ENCODE measurements at places on chromosomes 3 and 15.

DNA sequence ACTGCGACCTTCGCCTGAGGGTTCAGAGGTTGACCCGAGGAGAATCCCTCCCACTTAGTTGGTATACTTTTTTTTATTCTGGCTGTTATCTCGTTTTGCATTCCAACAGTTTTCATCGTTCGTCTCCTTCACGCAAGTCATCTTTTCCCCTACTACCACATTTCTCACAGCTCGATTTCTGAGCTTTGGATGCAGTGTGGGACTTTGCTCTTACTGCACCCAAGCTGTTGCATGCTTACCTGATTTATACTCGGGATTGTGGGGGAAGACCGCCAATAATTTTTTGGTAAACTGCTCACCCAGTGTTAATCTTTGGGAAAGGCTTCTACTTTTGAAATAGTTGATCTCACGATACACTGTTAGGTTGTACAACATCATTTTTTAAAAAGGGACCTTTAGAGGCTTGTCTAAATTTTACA, 702 bp downstream of the TBC1D23 start:
- no peak for DNase-seq

DNA sequence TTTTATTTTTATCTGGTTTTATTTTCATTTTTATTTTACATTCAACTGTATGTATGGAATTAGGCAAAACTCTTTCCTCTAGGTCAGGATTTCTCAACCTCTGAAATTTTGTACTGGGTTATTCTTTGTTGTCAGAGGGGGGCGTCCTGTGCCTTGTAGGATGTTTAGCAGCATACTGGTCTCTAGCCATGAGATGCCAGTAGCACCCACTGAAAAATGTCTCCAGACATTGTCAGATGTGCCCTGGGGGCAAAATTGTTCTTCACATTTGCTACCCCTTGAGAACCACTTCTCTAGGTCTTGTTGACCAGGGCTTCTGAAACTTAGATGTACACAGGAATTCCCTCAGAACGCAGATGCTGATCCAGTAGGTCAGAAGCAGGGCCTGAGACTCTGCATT, 5.4 kb downstream of the CHRNA5 start:
- DNase-seq, result no peak

DNA sequence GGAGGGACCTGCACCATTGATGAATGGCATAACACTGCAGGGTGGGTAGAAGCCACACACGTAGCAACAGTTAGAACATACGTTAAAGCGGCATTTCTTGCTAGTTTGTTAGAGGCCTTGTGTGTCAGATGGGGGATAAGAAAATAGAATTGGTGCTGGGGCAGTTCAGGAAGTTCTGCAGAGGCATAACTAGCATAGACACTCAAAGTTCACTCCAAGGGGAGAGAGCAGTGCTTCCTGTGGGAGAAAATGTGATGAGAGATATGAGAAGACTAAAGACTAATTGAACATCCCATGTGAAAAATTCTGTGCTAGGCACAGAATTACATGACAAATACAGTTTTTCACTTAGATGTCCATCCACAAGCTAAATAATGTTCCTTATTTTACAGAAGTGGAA, 327.1 kb downstream of the ZNF621 start:
- no peak for DNase-seq

- DNase-seq, result no peak
Measured at GRCh38 chr3:42562047-42562907, 19.5 kb downstream of the SEC22C start.

- DNase-seq, result no peak
Measured at GRCh38 chr3:169390271-169390670, 273.2 kb downstream of the MECOM start.

DNA sequence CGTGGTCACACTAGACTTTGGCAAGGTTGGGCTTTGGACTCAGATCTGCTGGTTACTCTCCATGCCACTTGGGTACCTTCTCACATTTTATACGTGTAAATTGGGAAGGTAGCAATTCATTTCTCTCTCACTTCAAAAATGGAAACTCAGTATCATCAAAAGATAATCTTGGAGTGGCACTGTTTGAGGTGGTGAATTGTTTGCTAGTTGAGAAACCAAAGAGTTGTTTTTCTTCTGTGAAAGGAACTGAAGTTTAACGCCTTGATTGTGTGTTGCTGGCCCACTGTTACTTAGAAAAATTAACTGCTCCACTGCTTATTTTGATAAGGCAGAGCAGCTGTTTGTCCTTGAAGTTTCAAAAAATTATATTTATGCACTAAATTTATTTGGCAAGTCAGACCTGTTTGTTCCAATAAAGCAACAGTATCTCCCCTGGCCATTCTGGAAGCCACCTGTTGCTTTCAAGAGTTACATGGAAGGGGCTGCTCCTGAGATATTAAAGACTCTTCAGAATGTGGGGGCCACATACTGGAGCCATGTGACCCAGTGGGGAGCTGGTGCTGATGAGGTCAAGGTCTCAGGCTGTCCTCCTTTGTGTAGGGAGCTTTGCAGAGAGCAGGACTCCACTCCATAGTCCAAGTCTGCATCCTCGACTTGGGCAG, 16.2 kb downstream of the PLCL2 start:
- DNase-seq, result no peak

GRCh38 chr3:76986876-76987474, 52.9 kb upstream of the ROBO2 start:
- no peak for DNase-seq

- DNase-seq, result no peak
Measured at GRCh38 chr15:38389924-38390542, 63.9 kb upstream of the FAM98B start.

- DNase-seq, result no peak
Measured at GRCh38 chr3:126656371-126657134, 1.6 kb upstream of the TXNRD3 start.

DNA sequence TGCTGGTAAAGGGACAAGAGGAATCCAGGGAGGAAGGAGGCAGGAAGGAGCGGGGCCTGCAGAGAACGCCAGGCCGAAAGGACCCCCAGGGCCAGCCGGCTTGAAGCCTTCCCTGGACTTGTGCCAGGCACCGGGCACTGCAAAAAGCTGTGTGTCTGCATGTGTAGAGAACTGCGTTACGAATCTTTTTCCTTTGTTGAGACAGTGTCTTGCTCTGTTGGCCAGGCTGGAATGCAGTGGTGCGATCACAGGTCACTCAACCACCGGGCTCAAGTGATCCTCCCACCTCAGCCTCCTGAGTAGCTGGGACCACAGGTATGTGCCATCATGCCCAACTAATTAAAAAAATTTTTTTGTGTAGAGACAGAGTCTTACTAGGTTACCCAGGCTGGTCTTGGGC, 17.0 kb upstream of the MUC4 start:
- no peak for DNase-seq

DNA sequence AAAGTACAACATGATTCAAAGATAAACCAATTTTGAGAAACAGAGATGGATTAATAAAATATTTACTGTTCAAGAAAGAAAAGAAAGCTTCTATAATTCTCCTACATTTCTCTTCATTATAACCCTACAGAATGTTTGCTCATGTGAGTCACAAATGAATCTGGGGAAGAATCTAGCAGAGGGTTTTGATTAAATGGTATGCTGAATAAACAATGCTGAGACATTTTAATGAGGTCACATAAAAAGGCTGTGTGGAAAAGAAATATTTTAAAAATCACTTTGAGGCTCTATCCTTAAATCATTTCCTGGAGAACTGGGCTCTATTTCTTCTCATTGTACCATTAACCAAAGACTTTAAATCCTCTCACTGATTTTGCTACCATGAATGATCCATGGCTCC, 727.7 kb downstream of the NTRK3 start:
- DNase-seq, result no peak

- no peak for DNase-seq
Measured at GRCh38 chr3:79690072-79690471, 77.7 kb downstream of the ROBO1 start.

DNA sequence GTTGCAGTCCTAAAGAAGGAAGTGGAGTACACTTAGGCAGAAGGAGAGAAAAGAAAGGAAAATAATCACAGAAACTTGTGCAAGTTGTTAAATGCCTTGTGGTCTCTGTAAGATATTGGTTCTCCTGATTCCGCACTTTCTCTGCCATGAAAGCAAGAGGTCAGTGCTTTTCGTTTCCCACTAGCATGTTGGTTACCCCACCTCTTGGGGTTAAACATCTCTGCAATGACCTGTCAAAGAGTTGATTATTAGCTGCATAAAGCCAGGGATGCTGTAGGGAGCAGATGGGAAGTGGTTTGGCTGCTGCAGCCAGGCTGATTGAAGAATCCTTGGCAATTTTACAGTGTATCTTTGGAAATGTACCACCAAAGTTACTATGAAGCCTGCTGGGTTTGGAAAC, 33.3 kb downstream of the ZNF609 start:
- no peak for DNase-seq

GRCh38 chr15:46732060-46732459, 985.2 kb upstream of the SEMA6D start:
- no peak for DNase-seq

GRCh38 chr3:141940194-141940776, 63.8 kb downstream of the ATP1B3 start:
- no peak for DNase-seq

GRCh38 chr3:53187430-53187829, 26.4 kb downstream of the PRKCD start:
- DNase-seq, result no peak
